ENCODE measurements at places on chromosomes 4 and X. TPM values are rescaled to one million over a fixed set of nuclear protein-coding genes. Genes with fewer than 3 reads are reported as not detected.

DNA sequence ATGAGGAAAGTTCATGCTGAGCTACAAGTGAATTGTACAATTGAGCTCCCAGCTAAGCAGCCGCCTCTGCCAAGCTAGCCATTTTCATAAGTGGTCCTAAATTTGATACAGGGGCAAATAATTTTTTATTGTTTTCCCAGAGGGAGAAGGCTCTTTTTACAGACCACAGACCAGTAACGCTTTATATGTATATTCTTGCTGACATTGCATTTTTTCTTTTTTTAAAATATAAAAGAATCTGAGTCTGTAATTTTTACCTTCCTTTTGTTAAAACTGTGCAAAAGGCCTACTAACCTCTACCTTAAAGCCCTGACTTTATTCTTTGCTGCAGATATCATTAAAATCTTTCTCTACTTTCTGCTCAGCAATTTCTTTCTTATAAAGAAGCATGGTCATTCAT lies 501.2 kb upstream of the INTU start:
- DNase-seq = no peak

- no peak for DNase-seq
These were observed 54.8 kb downstream of the DHX15 start for GRCh38 chr4:24529555-24529954.

DNA sequence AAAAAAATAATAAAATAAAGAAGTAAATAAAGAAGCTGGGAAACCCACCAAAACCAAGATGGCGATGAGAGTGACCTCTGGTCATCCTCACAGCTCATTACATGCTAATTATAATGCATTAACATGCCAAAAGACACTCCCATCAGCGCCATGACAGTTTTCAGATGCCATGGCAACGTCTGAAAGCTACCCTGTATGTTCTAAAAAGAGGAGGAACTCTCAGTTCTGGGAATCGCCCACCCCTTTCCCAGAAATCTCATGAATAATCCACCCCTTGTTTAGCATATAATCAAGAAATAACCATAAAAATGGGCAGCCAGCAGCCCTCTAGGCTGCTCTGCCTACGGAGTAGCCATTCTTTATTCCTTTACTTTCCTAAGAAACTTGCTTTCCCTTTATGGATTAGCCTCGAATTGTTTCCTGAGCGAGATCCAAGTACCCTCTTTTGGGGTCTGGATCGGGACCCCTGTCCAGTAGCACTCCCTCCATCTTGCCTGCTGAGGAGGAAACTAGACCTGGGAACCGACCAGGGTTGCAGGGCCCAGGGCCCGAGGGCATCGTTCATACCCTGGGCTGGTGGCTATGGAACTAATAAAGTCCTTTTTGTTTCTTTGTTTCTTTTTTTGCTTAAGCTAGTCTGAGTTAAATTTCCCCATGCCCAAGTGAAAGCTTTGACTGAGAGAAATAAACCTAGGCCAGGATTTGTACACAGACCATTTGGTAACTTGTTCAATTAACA lies 30.9 kb downstream of the HTT-AS start:
- DNase-seq = no peak

- DNase-seq = no peak
These were observed 102.5 kb upstream of the MYOZ2 start for GRCh38 chr4:119032921-119033685.

DNA sequence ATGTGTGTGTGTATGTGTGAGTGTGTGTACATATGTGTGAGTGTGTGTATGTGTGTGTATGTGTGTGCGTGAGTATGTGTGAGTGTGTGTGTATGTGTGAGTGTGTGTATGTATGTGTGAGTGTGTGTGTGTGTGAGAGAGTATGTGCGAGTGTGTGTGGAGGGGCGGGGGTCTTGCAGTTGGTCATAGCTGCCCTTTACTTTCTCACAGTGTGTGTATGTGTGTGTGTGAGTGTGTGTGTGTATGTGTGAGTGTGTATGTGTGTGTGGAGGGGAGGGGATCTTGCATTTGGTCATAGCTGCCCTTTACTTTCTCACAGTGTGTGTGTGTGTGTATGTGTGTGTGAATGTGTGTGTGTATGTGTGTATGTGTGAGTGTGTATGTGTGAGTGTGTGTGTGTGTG lies 74.8 kb upstream of the ENPP6 start:
- no peak for DNase-seq

DNA sequence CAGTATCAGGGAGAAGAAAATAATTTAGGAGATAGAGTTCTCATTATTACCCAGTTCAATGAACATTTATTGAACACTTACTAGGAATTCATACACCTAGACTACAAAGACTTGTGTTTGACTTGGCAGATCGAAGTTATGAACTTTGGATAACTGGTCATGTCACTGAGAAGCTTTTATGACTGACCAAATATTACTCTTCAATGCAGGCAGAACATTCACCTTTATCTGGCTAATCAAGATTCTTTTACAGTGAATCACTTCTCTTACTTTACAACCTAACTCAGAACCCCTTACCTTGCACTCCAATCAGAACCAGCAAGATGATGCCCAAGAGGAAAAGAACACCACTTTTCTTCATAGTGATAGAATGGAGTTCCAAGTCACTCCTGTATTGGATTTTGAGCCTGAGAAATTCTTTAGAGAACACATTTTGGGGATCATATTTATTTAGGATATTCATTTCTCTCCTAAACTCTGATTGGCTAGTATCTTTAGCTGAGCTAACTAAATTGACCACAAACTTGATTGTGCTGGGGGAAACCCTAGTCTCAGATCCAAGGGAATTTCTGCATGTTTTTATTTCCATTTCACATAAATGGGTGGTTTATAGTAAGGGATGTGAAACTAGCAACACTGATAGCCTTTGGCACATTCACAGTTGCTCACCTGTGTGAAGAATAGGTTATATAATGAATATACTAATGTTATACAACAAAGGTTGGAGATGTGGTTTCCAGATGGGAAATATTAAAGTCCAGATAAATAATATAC lies at the start of gene CXCL9:
Gene CXCL9 (minus strand): TSS at position 421 of the 774 bp plus-strand sequence. CDS start 60 bp downstream, at position 361.
- DNase-seq = no peak

- DNase-seq = no peak
These were observed 7.1 kb downstream of the CTPS2 start for GRCh38 chrX:16705370-16705769.

DNA sequence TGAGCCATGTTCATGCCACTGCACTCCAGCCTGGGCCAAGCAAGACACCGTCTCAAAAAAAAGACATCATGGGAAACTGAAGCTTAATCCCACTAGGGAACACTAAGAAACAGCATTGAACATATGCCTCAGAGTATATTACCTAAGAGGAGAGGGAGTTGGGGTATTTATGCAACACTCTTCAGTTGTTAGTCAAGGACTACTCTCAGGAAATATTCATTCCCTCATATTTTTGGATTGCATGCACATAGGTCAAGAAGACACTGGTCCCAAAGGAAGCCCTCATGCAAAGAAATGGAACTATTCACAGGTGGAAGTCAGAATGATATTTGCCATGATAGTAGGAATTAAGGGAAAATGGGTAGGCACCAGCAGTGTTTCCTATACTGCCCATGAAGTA lies 22.8 kb upstream of the PAPSS1 start:
- no peak for DNase-seq

NEIL3 gene
- total RNA-seq = 14.5 TPM

GRK4 gene
- total RNA-seq = 2.9 TPM

CCDC158 gene
- not detected for total RNA-seq

GRCh38 chr4:57077550-57078343 lies 32.4 kb downstream of the IGFBP7 start:
- DNase-seq = peak; percentile 54

NLGN3 gene
- total RNA-seq = not detected

DNA sequence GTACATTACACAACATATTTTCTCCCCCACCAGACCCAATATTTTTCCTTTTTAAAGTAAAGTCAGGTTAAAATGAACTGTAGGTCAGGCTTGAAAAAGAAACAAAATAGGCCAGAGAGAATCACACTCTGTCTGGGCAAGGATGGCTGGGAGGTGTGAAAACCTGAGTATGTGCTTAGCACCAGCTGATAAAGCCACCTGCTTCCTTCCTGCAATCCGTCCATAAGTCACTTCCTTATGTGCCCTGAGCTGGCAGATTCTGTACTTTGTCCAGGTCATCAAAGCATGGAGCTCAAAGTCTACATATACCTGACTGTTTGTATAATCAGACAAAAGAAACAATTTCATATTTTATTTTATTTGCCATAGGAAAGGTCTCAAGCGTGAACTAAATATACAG lies 37.7 kb downstream of the ANTXR2 start:
- no peak for DNase-seq

DNA sequence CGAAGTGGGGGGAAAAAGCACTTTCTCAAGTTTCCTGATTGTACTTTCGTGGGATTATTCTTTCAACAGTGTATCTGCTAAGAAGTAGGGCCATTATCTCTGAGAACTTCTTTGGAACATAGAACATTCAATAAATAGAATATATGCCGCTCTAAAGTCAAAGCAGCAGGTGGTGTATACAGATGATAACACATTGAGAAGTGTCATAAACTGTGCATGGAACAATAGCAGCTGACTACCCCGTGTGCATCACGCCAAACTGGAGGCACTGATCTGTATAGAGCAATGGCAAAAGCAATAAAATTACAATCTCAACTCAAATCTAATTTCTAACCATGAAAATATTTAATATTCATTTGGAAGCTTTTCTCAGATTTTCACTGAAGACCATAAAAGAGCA lies 175.3 kb downstream of the DCTD start:
- no peak for DNase-seq
